ENCODE measurements at places on chromosomes 2 and 18.

- no peak for DNase-seq
Measured at GRCh38 chr18:57210107-57210715, 63.3 kb downstream of the BOD1L2 start.

DNA sequence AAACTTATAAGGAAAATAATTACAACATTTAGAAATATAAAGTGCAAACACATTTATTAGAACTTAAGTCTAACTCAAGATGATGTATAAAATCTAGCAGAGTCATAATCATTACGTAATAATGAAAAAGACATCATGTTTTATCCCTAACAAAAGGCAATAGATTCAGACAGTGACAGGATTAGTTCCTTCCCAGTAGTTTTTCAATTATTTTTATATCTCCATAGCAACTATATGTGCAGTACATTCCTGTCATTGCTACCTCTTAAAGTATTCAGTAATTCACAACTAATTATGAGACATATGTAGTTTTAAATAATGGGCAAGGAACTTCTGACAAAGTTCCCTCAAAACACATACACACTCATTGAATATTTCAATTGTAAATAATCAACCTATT lies 687.9 kb downstream of the CCDC85A start:
- no peak for DNase-seq

- no peak for DNase-seq
Measured at GRCh38 chr2:216739035-216739434, 43.7 kb upstream of the IGFBP5 start.

DNA sequence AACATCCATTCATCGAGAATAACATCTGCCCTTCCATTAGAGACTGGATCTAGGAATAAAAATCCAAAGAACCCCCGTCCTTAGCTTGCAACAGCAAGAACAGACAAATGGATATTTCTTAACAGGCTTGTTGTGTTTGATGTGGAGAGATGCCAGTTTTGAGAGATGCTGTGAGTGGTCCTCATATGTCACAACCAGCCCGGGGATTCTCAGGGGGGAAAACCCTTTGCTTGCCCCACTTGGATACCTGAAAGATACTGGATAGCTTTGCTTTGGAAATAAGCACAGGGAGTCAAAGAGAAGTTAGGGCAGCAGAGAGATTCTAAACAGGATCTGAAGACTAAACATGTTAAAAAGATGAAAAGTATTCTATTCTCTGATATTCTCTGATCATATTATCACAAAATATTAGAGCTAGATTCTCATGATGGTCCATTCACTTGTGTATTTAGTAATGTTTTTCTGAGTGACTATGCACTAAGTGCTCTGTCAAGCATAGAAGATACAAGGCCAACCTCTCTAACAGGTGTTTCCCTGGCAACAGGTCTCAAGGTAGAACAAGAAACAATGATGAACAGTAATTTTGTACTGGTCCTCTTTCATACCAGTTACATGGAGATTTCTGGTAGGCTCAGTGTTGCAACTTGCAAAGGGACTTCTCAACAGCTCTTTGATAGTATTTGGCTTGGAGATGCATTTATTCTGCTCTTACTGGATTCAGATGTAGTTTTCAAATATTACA lies 348.2 kb downstream of the MYCN start:
- DNase-seq, result no peak

- DNase-seq, result no peak
Measured at GRCh38 chr2:173574324-173575112, 219.8 kb downstream of the CDCA7 start.

DNA sequence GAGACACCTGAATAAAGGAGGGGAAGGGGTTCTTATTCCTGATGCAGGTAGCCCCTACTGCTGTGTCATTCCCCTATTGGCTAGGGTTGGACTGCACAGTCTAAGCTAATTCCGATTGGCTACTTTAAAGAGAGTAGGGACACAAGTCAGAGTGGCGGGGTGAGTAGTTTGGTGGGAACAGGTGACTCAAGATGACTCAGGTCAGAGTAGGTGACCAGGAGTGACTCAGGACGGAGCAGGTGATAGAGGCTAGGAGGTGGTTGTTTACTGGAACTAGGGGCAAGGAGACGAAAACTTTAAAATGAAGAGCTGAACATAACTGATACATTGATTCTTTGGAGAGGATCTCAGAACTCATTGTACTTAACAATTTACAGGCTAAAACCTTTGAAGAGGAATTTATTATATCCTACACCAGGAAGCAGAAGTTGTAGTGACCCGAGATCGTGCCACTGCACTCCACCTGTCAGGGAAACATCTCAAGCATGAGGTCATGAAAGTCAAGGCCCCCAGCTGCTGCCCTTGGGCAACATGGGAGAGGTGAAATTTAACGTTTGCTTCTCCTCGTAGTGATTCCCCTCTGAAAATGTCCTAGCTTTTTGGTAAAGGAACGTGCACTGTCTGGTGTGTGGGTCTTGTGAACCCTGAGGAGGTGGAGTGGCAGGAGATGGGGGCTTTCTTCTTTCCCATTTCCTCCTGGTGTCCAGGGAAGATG lies 4.5 kb upstream of the CYP27A1 start:
- no peak for DNase-seq

DNA sequence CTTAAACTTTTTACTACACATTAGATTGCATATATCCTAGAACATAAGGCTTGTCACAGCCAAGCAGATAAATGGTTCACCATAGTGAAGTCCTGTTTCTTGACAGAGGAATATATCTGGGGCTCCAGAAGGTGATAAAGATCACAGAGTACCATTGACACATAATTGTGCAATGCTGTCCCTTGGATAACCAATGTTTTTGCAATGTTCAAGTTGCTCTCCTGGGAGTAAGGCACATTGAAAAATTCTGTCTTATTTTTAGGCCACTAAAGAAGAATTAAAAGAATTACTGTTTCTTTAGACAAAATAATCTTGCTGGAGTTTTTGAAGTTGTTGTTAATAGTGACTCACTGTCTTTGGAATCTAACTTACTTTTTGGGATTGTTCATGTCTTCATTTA lies 1132.8 kb downstream of the LRP1B start:
- no peak for DNase-seq

DNA sequence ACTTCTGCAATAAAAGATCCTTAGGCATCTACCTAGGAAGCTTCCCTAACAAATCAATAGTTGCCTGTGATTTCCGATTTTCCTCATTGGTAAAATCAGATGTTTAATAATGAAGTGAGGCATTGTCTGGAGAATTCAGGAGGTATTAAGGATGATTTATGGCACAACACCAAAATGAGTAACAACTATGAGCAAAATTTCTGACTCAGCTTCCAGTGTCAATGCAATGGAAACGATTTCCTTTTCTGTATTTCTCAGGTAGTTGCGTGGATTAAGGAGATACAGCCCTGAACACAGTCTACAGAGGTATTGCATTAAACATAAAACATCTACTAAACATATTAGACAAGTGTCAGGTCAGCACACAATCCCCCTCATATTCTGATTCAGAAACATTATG lies 99.5 kb downstream of the EPB41L3 start:
- no peak for DNase-seq

- DNase-seq, result no peak
Measured at GRCh38 chr2:129777762-129778583, 201.5 kb upstream of the RAB6C start.

GRCh38 chr2:222774941-222775340 lies 85.9 kb upstream of the ACSL3 start:
- no peak for DNase-seq

- no peak for DNase-seq
Measured at GRCh38 chr2:224608104-224608503, 22.9 kb upstream of the CUL3 start.

- no peak for DNase-seq
Measured at GRCh38 chr2:170477630-170478029, 237.5 kb upstream of the SP5 start.

DNA sequence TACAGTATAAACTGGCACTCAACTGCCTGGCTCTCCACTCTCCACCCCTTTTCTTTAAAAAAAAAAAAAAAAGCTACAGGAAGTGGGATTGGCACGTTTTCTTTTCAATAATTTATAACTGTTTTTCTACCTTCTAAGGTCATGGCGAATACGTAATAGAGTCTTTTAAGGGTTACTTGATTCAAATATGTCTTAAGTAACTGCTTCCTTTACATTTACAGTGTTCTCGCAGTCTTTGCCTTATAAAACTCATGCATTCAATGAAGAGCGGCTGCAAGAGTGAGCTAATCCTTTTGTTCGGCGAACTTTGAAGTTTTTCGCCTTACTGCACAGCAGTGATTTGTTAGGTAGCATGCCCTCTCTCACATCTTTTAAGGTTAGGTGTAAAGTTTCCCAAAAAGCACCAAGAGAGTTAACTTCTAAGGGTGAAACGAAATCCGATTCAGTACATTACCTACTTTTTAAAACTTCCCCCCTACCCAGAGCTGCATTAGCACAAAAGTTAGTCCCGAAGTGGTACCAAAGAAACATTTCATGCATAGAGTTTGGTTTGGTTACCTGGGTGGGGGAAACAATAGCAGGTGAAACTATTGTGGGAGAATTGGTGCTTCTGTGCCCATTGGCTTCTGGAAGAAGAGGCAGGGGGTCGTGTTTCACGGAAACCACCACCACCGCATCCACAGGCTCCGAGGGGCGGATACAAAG lies 2.0 kb downstream of the KCTD1 start:
- DNase-seq, result no peak

DNA sequence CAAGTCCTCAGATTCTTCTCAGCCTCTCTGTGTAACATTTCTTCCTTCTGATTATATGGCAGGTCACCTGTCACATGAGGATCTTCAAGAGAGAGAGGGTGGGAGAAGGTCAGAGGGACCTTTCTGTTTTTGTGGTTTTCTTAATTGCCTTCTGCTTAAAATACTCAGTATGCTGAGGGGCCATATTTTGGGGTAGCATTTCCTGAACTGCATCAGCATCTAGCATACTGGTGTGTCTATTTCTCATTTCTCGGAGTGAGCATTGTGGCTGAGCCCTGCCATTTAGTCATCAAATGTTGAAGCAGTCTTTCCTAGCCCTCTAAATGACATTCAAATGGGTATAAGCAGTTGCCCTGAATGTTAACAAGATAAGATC lies 162.7 kb downstream of the MYO3B start:
- DNase-seq, result no peak

DNA sequence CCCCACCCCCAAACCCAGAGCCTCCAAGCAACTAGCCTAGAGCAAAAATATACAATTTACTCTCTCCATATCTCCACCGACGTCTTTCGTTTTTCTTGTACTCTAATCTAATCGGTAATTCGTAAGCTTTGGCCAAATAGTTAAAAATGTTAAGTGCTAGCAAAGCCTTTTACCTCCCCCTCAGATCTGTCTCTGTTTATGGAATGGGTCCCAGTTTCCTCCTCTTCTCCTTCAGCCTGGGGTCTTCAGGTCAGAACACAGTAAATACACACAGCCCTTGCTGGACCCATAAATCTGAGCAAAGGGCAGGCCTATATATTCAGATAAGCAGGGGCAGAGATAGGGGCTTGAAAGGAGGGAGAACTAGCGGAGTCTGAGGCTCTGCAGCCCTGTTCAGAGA lies 267.4 kb downstream of the MEIS1 start:
- DNase-seq, result no peak

GRCh38 chr18:26008096-26008495 lies 82.3 kb downstream of the SS18 start:
- no peak for DNase-seq

- DNase-seq, result no peak
Measured at GRCh38 chr2:17620280-17620679, 79.8 kb downstream of the VSNL1 start.

DNA sequence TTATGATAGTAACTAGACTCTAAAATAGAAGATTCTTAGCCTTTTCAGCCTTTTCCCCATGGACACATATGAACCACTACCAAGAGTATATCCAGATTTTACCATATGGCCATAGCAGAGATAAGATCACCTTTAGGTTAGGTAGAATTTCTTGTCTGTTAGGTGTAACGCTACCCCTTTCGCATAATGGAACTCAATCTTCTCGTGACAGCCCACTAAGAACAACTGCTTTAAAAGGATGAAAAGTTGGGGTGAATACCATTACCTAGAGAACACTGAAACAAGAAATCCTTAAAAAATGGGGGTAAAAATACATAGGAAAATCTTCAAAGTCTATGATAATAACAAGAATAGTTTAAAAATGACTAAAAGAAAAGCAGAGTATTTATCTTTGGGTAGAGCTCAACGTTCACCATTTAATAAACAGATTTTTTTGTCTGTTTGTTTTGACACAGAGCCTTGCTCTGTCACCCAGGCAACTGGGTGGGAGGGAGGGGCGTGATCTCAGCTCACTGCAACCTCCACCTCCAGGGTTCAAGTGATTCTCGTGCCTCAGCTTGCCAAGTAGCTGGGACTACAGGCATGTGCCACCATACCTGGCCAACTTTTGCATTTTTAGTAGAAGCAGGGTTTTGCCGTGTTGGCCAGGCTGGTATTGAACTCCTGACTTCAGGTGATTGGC lies 67.2 kb downstream of the VIL1 start:
- DNase-seq, result no peak

DNA sequence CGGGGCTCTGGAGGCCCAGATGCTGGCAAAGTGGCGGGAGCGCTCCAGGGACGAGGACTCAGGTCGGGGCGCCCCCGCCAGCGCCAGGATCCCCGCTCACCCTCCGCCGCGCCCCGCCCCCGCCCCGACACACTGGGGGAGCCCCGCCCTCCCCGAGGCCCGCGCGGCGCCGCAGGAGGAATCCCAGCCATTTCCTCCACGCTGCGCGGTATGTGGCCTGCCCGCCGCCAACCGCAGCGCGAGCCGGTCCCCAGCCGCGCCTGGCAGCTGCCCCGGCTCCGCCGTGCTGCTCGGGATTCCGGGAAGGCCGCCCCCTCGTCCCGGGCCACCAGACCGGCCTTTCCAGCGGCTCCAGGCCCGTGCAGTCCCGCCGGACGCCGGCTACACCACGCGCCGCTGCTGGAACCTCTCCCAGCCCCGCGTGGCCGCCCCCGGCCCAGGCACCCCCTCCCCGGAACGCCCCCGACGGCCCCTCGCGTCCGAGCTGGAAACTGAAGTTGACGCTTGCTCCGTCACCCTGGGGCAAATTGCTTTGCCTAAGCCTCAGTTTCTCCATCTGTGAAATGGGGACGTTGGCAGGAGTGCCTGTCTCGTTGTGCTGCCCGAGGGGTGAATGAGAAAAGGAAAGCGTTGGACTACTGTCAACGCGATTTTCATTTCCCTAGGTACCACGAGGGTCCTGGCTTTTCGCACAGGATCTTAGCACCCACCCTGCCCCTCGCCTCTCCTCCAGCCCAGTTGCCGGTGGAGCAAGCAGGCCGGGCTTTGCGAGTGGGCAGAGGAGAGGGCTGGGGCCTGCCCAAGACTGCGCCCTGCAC lies 53.6 kb downstream of the PKDCC start:
- DNase-seq, result peak; percentile 78

DNA sequence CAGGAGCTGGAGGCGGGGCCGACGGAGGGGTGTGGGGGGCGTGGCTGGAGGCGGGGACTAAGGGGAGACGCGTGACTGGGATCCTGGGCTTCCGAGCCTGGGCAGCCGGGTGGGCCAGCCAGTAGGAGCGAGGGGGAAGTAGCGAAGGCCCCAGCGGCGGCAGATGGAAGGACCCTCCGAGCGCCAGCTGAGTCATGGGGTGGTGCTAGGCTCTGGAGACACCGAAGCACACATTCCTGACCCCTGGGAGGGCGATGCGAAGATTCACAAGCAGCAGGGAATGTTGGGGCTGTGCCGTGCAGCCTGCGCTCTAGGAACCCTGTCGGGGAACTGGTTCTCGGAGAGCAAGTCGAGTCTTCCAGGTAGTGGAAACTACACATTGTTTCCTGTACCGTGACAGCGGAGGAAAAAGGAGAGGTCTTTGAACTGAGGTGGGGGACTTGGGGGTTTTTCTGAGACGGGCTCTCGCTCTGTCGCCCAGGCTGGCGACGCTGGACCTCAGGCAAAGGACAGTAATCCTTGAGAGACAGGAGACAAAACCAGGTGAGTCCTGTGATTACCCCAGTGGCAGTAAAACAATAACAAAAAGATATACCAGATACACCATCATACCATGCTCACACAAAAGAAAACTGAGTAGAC lies 650 bp upstream of the AFG3L2 start:
- DNase-seq, result no peak

- DNase-seq, result no peak
Measured at GRCh38 chr2:191693778-191694177, 15.8 kb downstream of the NABP1 start.
